ENCODE measurements at places on chromosomes 11 and 22.

DNA sequence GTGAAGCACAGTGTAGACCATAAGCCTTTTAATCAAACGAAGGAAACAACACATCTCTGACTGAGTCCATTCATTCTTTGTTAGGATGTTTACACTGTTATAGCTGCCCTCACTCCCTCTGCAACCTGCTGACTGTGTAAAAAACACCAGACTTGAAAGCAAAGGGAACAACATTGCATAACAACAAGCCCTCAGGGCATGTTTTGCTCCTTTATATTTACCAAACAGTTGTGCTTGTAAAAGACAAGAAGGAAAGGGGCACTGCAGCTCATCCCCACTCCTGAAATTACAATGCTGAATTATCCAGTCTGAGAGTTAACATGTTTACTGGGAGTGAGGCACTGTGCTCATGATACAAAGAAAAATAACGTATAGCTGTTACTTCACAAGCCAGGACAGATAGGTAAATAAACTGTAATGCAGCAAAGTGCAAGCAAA lies 46.4 kb downstream of the RAB30 start:
- DNase-seq: peak; percentile 29

DNA sequence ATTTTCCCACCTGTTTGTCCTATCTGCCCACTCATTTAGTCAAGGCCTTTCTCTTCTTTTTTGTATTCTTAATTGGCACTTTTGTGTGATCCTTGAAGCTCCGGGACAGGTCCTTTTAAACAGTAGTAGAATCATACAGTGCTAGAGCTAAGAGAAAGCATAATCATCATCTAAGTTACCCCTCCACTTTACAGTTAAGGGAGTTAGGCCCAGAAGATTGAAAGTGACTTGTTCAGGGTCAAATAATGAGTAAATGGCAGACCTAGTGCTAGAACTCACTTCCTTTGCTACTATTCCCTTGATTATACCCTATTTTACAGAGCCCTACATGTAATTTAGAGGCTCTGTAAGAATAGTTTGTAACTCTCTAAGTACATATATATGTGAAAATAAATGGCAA lies 2.5 kb downstream of the USP47 start:
- no peak for DNase-seq

- DNase-seq: peak; percentile 14
Measured at GRCh38 chr11:69259096-69259495, 34.9 kb upstream of the MYEOV start.

DNA sequence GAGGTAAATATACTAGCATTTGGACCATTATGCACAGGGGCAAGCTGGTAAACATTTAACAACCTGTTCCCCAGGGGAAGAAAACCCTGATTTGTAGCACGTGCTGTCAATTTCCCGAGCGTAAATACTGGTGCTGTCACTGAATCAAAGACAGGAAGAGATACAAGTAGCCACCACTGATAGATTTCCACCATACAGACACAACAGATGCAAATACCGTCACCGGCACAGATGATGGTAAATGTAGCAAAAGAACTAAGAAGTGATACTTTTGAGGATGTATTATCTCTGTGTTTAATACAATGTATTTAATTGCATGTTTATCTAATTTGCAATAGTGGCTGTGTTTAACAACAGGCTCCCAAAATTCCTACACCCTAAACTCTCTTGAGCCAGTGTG lies 39.6 kb downstream of the SHISAL1 start:
- no peak for DNase-seq

GRCh38 chr11:69425895-69426544 lies 55.4 kb upstream of the LINC01488 start:
- no peak for DNase-seq

GRCh38 chr11:130144861-130145281 lies 14.7 kb upstream of the ST14 start:
- no peak for DNase-seq

DNA sequence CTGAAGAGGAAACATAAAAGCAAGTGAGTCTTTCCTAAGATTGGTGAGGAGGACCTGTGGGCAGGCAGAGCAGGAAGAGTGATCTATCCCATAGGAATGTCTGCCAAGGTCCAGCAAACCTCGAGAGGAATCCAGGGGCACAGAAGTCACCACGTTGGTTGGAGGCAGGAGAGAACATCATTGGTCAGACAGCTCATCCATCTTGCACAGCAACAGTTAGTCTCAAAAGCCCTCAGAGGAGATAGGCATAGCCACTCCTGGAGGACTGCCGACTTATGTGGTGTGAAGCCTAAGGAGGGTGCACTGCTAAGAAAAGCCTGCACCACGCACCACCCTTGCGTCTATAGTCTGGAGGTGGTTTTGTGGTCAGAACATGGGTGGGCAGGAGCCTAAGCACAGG lies 109.1 kb downstream of the RASSF10 start:
- peak; percentile 98 for DNase-seq

- no peak for DNase-seq
Measured at GRCh38 chr11:57306940-57307565, 17.7 kb downstream of the TNKS1BP1 start.

GRCh38 chr22:27617214-27617881 lies 184.2 kb downstream of the MN1 start:
- no peak for DNase-seq

DNA sequence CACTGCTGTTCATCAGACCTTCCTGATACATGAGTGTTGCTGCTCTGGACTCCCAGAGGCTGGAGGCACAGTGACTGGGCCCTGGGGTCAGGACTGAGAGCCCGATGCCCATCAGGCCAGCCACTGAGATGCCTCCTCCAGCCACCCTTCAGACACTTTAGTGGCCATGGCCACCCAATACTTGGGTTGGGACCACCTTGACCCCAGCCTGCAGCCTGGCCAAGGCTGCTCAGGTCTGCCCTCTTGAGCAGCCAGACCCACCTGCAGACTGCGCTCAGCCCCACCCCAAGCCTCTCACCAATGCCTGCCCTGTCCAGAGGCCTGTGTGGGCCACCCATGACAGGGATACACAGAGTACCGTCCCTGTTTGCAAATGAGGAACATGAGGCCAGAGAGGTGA lies 4.2 kb downstream of the RNF215 start:
- no peak for DNase-seq

DNA sequence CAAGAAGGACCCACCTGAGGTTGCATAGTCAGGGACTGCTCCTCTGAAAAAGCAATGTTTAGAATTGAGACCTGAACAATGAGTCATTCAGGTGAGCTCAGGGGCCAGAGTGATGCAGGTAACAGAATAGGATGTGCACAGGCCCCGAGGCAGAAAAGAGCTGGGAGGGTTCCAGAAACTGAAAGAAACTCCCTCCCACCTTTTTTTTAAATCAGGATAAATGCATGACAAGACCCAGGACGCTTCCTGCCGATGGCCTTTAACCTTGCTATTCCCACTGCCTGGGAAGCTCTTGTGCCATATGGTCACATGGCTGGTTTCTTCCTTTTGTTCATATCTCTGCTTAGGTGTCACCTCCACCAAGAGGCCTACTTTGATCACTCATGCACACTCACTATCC lies 214.2 kb upstream of the ZBED5 start:
- DNase-seq: no peak

DNA sequence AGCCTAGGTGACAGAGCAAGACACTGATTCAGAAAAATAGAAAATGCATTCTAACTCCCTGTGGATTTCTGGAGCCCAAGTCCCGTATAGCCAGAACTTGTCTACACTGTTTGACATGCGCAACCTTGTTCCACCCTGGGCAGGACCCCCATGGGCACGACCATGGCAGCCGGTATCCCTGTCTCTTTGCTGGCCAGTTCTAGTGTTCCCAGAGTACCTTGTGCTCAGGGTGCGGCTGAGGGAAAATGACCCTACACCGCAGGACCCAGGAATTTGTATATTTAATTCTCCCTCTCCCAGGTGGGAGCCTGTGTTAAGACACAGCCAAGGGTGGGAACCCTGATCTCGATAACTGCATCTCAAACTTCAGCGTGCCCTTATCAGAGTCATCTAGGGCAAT lies 36.7 kb upstream of the RIC3 start:
- no peak for DNase-seq

- no peak for DNase-seq
Measured at GRCh38 chr22:47084226-47084625, 321.8 kb downstream of the TBC1D22A start.

- DNase-seq: peak; percentile 83
Measured at GRCh38 chr11:11027288-11027687, 169.4 kb upstream of the ZBED5 start.
